Gastroesophageal sphincter (tissue), 4 donors: ENCODE measurements at places on chromosomes 6 and 20.

DNA sequence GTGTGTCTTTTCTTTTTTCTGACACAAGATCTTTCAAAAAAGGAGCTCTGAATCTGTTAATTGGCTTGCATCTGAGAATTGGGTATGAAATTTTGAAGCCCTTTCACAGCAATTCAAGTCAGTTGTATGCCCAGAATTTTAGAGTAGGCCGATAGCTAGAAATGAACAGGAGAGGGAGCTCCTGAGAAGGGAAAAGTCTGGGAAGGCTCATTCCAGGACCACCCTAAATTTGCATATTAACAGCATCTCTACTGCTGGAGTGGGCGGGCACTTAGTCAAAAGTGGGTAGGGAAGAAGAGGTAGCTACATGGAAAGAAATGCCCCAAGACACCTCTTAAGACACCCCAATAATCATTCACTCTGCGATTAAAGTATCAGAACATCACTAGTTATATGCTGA, 928.3 kb downstream of the TBC1D32 start:
- no peak for ATAC-seq

DNA sequence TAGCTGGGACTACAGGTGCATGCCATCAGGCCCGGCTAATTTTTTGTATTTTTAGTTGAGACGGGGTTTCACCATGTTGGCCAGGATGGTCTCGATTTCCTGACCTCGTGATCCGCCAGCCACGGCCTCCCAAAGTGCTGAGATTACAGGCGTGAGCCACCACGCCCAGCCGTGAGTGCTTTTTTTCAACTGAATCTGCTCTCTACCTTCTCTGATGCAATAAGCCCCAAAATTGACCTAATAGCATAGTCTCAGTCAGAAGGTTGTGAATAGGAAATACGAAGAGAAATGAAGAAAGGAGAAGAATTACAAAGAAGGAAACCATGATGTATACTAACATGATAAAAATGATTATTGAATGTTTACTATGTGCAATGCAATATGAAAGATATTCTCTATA, 33.2 kb downstream of the BEND6 start:
- ATAC-seq = no peak

GRCh38 chr6:63644668-63645326, 9.2 kb downstream of the PHF3 start:
- no peak for ATAC-seq

GRCh38 chr6:64985726-64986125, 721.3 kb downstream of the EYS start:
- ATAC-seq = no peak

DNA sequence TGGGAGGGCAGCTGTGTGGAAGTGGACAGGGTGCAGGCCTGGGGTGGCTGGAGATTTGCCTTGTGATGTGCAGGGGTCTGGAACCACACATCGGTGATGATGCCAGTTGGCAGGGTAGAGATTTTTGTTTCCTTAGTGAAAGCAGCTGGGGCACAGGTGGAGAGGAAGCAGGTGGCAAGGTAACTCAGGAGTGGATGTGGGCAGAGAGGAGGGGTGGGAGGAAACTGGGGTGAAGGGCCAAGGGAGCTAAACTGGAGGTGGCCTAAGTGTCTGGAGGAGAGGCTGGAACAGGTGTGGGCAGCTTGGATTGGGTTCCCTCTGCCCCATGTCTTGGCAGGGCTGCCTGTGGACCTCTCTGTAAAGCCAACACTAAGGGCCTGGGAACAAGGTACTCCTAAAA, 4.7 kb upstream of the SCUBE3 start:
- no peak for ATAC-seq

DNA sequence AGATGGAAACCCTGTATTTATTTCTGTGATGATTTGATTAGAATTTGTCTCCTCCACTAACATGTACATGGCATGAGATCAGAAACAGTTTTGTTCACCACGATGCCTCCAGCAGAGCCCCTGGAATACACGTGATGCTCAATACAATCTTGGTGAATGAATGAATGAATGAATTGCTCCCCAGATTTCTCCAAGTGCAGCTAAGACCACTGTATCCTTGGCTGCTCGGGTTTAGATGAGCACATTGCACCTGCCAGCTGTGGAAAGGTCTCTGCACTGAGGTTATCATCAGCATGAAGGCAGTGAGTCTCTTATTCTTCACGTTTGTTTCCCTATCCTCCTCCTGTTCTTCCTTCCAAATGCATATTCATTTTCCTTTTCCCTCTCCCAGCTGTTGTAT, 17.9 kb downstream of the CASS4 start:
- no peak for ATAC-seq

DNA sequence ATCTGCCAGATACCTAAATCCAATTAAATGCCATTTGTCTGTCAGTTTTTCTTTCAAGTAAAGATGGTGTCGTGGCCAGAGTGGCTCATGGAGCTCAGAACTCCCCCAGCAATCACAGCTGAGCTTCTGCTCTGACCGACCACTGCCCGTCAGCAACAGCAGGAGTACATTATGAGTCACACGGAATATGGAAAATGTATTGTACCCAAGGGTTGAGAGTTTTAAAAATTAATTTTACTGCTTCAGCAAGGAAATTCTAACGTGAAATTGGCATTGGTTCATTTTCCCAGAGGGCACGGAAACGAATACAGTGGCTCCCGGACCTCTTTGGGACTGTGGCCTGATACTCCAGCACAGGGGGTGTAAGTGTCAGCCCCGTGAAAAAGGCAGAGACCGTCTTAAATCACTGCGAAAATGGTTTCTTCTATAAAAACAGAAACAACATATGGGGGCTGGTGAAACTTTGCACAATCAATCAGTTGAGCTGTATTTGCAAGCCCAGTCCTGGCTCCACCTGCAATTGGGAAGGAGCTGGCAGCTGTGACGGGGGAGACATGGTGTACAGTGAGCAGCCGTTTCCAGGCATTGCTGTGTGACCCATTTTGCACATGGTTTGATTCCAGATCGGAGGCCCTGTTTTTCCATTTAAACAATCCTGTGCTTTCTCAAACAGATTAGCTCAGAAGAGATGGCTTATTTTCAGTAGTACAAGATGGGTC, 12.8 kb downstream of the NPEPL1 start:
- ATAC-seq = peak; percentile 35
